ENCODE measurements at places on chromosomes 3 and 15. TPM values are rescaled to one million over a fixed set of nuclear protein-coding genes. Genes with fewer than 3 reads are reported as not detected.

DNA sequence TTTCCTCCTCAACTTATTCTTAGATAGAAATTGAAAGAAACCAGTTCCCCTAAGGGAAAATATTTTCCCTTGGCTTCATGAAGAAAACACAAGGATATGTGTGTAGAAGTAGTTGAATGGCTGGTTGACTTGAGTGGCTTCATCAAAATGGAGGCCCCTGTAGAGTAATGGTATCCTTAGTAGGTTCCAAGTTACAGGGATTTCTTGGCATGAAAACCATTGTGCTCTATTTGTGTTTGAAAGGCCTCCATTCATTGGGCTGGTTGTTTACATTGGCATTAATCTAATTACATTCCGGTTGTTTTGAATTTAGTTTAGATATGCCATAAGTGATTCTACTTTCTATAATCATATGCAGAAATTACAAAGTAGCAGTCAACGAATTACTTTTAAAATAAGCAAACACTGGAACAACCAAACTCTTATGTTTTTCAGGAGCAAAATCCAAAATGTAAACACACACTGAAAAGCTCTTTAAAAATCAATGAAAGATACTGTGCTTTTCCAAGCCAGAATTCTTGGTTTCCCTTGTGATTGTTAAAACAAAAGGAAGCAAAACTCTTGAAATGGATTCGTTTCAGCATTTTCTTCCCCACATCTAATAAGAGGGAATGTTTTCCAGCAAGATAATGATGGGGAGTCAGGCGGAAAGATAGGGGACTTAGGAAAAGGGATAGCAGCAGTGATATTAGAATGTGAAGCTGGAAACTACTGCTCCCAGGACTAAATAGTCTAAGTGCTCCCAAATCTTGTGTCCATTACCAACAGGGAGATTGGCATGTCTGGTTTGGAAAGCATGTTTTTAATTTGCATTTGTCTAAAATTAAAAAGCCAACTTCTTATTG is 77.0 kb downstream of the EPHA3 start:
- DNase-seq, result no peak

- DNase-seq, result peak; percentile 69
Observed at GRCh38 chr3:194137506-194138474, 1.8 kb downstream of the HES1 start.

- no peak for DNase-seq
Observed at GRCh38 chr3:120659285-120659684, 22.8 kb downstream of the HGD start.

- DNase-seq, result peak; percentile 88
Observed at GRCh38 chr3:55000546-55000945, 72.7 kb upstream of the LRTM1 start.

GRCh38 chr3:128495435-128495970 is 2.5 kb upstream of the GATA2 start:
- DNase-seq, result no peak

DNA sequence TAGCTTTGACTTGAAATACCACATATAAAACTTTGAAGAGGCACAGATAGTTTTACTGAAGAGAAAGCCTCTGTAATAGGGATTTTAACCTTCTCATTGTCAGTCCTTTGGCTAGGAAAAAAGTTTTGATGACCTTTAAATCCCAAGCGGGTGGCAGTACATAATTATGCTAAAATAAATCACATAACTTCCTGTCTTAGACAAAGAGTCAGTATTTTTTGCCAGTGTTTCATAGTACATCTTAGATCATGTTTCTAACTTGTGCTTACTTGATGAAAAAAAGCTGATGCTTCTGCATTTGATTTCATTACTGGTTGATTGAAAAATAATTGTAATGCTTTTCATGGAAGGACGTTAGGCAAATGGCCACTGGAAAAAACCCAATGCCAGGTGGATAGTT is 5.8 kb downstream of the ST3GAL6 start:
- DNase-seq, result no peak

GRCh38 chr3:62372621-62373041 is 719 bp downstream of the FEZF2 start:
- DNase-seq, result no peak

GRCh38 chr3:86921971-86922680 is 68.8 kb downstream of the VGLL3 start:
- DNase-seq, result no peak

DNA sequence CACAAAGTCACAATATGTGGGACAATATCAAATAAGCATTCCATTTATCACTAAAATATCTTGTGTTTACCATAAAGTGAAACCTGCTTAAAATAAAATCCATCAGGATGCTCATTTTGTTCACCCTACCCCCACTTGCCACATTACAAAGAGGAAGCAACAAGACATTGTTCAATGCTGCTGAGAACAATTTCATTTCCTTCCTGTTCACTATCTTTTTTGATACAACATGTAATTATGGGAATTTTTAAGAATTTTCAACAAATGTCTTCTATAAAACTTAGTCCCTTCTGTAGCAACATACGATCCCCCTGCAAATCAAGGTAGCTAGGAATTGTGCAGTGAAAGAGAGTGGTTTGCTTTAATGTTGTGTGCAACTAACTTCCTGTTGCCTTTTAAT is 34.9 kb upstream of the GPR160 start:
- DNase-seq, result no peak

DNA sequence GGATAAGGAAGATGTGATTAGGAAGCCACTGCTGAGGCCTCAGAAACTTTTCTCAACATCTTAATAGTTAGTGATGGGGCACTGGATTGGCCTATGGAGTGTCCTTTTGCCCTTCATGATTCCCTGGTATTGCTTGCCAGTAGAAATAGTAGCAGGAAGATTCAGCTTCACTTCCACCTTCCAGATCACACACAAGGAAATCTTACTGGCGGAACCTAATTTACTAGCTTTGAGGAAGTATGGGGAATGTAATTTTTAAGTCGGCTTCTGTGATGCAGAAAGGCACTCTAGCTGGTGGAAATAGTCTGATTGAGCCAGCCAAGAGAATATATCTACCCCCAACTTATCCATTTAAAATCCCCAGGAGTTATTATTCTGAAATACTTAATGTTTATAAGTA is 46.5 kb downstream of the LPP start:
- no peak for DNase-seq

GRCh38 chr3:113377158-113377557 is 64.1 kb downstream of the CFAP44 start:
- no peak for DNase-seq

- DNase-seq, result no peak
Observed at GRCh38 chr3:29583861-29584260, 303.0 kb downstream of the RBMS3 start.

- no peak for DNase-seq
Observed at GRCh38 chr3:10882851-10883250, 66.8 kb downstream of the SLC6A11 start.

GRCh38 chr3:148131990-148132638 is 565.6 kb upstream of the AGTR1 start:
- no peak for DNase-seq

DNA sequence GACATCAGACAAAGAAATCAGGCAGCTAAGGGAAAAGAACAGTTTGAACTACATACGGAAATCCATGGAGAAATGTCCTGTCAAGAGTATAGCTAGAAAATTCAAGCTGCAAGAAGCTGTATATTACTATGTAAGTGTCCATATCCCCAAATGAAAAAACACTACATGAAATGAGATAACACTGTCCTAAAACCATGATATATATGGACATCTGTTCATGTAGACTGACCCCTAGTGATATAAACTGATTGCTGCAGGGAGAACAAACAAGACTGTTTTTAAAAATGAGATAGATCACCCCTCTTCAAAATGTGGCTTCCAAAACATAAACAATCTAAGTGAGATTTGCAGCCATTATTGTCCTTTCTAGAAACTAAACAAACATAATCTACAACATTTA is 985.6 kb downstream of the EPHA3 start:
- DNase-seq, result peak; percentile 9

GRCh38 chr3:159802864-159803263 is 185.8 kb upstream of the IL12A start:
- no peak for DNase-seq

DNA sequence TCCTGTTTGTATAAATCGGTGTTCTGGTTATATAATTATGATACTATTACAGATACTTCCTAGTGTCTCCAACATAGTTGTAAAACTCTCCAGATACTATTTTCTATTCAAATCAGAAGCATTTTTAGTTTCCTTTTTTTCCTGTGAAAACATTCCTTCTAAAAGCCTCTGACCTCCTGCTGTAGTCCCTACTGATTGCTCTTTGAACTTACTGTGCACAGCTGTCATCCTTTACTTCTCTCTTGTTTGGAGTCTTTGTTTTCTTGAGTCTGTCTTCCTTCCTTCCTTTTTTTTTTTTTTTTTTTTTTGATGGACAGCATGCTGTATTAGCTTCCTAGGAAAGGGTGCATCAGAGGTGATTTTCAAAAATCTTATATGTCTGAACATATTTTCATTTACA is 28.9 kb downstream of the NR2C2 start:
- no peak for DNase-seq

DNA sequence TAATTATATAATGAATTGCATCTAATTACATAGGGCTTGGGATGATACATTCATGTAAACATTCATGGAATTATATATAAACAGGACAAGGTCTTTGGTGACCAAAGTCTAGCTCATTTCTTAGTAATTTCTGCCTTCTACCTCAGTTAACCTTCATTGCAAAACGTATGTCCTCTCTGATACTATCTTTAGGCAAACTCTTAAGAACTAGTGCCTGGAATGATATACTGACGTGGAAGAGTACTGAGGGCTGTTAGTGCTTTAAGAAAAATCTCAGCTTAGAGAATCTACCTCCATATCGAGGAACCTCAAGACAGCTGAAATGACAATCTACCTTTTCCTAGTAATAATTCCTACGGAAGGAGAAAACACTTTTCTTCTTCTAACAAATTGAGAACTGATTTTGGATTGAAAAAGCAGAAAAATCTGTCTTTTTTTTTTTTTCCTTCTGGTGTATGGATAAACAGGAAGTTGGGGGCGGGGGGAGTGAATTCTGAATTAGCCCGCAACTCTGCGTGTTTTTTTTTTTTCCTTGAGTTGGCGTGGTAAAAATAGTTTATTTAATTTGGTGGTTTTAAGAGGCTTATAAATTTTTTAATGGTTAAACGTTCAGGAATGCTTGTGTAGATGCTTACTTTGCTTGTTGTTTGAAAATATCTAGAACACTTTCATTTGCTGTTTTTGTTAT is 43.2 kb downstream of the RARB start:
- peak; percentile 57 for DNase-seq

GRCh38 chr15:69734699-69735098 is 282.1 kb downstream of the RPLP1 start:
- no peak for DNase-seq

DNA sequence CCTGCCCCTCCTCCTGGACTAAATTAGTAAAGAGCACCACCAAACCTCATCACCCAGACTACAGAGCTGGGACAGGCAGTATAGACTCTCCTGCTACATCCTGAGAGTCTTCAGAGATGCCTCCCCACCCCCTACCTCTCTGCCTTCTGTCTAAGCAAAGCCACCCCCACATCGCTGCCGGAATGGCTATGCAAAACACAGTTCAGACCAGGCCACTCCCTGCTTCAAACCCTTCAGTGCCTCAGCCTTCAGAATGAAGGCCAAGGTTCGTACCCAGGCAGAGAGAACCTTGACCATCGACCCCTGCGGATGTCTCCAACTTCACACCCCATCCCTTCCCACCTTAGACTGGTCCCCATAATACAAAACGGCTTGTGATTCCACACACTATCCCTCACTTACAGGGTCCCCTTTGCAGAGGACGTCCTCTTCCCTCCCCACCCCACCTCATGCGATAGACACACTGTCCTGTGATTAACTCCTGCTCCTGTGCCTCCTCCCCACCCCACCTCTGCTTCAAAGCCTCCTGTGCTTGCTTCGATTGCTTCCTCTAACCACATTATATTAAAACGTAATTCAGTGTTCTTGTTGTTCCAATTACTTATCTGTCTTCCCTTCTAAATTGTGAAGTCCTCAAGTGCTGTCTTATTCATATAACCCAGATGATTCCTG is 175.3 kb downstream of the UACA start:
- DNase-seq, result no peak

DNA sequence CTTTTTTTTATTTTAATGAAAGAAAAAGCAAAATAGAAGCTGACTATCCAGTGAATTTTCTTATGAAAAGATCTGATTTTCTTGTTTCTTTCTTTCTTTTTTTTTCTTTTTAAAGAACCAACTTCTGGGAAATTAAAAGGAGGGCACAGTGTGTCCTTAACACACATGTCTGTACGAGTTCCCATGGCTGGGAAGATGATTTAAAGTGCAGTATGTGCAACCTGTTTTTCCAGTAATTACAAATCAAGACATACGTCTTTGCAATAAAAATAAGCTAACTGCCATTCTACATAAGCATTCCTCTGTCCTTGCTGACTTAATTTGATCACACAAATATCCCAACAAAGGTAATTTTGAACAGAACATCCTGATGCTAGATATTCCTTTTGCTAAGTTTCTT is 416.1 kb downstream of the ROBO1 start:
- DNase-seq, result no peak

DNA sequence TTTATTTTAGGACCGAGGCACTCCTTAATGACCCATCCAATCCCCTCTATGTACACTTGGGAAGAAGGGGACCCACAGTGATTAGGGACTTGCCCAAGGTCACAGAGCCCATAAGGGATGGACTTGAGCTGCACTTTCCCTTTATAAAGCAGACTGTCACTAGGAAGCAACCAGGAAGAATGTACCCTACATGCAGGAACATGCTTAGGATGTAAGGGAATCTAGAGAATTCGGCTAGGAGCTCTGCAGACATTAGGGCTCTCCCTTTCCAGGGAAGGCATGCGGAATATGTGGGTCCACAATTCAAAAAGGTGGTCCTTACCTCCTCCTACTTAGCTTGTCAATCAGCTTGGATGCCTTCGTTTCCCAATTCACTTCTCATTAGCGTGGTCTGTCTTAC is 78.7 kb downstream of the TMEM266 start:
- no peak for DNase-seq

DNA sequence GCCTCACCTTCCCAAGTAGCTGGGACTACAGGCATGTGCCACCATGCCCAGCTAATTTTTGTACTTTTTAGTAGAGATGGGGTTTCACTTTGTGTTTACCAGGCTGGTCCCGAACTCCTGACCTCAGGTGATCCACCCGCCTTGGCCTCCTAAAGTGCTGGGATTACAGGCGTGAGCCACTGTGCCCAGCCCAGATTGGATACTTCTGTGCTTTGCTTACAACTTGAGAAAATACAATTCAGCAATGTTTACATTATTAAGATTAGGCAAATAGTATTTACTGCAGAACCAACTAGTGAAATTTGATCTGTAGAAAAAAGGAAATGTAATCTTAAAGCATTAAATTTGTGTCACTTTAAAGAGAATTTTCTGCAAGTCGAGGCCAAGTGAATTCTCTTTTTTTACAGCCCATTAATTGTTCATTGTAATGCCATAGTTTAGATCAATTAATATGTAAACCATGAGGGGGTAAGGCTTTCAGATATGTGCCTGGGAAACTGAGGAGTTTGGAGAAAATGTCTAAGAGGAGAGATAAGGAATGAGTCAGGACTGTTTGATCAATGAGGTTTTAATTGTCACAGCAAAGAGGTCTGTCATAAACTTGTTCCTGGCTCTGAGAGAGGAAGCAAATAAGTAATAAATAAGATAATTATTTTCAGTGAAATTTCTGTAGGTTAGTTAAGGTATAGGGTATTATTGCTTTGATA is 15.3 kb downstream of the PYDC2 start:
- no peak for DNase-seq

DPPA2 gene
- total RNA-seq, result not detected

SH2D7 gene
- not detected for total RNA-seq

EFCC1 gene
- total RNA-seq, result 0.11 TPM

TMEM108 gene
- 0.49 TPM for total RNA-seq

IL16 gene
- total RNA-seq, result not detected

ZNF639 gene
- total RNA-seq, result 41.0 TPM

PTH1R gene
- 101 TPM for total RNA-seq

ZNF774 gene
- total RNA-seq, result 1.7 TPM

C3orf49 gene
- total RNA-seq, result not detected

STRIT1 gene
- total RNA-seq, result not detected

IQCB1 gene
- 19.1 TPM for total RNA-seq

ACVR2B gene
- total RNA-seq, result 34.8 TPM
